Activated CD4-positive, CD25-positive, alpha-beta regulatory T cell treated with anti-CD3 and anti-CD28 coated beads, Interleukin-2, amount 50 U/mL, for 16 hours (primary cell): ENCODE measurements at places on chromosomes 5 and 9.

GRCh38 chr9:94758880-94759279 lies 32.4 kb downstream of the AOPEP start:
- DNase-seq = no peak

GRCh38 chr9:68685770-68686169 lies 19.3 kb upstream of the PIP5K1B start:
- DNase-seq = no peak

- no peak for DNase-seq
These were observed 408.1 kb upstream of the PIK3R1 start for GRCh38 chr5:67807439-67807888.

DNA sequence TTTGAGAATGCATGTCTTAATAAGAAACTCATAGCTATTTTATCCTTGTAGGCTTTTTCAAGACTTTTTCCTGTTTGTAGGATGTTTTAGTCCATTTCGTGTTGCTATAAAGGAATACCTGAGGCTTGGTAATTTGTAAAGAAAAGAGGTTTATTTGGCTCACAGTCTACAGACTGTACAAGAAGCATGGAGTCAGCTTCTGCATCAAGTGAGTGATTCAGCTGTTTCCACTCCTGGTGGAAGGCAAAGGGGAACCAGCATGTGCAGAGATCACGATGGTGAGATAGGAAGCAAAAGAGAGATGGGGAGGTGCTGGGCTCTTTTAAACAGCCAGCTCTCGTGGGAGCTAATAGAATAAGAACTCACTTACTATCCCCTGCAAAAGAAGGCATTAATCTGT lies 177.3 kb downstream of the ALDH1A1 start:
- DNase-seq = no peak

- no peak for DNase-seq
These were observed 153.7 kb upstream of the GRAMD2B start for GRCh38 chr5:126269511-126269910.

- DNase-seq = no peak
These were observed 99.0 kb upstream of the SSBP2 start for GRCh38 chr5:81849770-81850367.

DNA sequence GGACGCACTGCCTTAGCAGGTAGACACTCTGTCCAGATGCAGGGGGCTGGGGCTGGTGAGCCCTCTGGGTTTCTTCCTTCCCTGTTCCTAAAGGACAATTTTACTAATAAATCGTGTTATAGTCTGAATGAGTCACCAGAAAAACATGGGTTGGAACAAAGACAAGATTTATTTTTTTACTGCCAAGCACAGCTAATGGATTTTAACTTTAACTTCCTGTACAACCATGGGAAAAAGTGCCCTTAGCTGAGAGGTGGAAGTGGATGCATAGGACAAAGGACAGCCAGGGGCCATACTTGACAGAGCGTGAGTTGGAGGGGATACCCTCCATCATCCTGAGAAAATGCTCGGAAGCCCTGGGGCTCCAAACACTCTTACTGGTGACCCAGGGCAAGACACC lies 300.7 kb downstream of the MSX2 start:
- no peak for DNase-seq

GRCh38 chr5:71924325-71924724 lies 182.9 kb upstream of the MAP1B start:
- DNase-seq = no peak

GRCh38 chr9:91654527-91654926 lies 230.9 kb upstream of the NFIL3 start:
- DNase-seq = no peak

DNA sequence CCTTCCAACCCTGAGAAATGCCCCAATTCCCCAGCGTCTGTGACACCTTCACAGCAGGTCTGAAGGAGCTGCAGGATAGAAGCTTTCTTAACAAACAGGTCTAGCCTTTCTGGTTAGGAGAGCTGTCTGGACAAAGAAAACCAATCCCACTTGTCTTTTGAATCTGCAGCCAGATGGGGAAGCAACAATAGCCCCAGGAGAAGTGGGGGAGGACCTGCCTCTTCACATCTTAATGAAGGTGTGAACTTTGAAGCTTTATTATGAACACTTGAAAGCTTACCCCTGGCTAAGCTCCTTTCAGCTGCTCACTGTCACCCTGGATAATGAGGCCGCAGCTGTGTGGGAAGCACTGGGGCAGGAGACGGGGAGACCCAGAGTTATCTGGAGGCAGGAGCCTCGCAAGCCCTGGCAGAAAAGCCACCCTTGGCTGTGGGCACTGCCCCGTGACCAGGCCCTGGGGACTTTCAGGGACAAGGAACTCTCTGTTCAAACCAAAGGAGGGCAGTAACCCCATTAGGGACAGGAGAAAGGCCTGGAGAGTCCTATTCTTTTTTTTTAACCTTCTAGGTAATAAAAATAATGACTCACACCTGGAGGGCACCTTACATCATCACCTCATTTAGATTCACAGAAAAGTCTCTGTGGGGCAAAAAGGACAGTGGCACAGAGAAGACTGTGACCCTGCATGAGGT lies 151.8 kb upstream of the RAD23B start:
- DNase-seq = no peak

GRCh38 chr9:108748776-108749175 lies 107.0 kb downstream of the ACTL7B start:
- no peak for DNase-seq

- DNase-seq = no peak
These were observed 291.2 kb downstream of the EPB41L4A start for GRCh38 chr5:112127861-112128260.

DNA sequence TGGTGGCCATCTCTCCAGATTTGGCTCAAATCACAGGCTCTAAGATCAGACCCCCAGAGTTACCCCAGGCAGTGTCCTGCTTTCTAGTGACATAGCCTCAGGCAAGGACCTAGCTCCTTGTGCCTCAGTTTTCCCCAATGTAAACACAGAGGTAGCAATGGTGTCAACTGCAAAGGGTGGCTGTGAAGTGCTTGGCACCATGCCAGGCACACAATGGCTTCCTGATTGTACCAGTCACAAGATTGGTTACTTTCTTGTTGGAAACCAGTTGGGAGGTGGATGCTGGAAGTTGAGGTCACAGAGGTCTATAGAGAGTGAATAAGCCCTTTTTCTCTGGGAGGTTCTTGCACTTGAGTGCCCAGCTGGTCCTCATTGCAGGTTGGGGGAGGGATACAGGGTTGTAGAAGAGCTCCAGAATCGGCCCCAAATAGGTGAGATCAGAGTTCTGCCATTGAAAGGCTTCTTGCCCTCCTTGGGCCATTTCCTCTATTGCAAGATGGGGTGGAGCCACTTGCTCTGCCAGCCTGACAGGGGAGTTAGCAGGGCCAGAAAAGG lies 2.3 kb downstream of the STKLD1 start:
- DNase-seq = no peak

DNA sequence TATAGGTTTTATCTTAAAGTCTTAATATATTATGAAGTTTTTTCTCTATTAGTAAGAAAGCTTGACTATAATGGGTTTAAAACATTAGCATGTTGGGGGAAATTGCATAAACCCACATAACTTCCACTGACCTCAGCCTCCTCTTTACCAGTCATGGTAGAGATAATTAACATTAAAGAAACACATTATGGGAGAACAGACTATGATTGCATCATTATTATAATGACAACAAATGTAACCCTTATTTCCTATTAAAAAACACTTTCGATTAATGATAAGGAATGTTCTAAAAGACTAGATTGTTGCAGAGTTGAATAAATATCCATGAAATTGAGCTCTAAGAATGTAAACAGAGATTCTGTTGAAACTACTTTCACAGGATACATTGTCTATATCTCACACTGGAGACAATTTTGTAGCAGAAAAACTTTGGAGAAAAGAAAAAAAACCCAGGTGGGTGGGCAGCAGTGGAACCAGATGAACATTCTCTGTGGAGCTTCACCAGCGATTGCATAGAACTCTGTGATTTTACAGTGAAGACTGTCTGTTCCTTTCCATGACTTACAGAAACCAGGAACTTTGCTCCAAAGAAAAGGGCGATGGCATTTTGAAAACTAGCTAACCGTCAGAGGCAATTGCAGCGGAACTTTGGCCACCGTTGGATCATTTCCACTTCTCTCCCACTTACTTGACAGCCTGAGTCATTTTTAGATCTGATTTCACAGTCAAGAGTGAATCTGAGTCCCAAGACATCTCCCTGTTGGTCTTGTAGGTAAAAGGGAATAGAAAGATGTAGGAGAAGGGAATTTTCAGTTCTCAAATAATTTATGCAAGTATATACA lies 21.0 kb upstream of the ERAP2 start:
- DNase-seq = no peak

DNA sequence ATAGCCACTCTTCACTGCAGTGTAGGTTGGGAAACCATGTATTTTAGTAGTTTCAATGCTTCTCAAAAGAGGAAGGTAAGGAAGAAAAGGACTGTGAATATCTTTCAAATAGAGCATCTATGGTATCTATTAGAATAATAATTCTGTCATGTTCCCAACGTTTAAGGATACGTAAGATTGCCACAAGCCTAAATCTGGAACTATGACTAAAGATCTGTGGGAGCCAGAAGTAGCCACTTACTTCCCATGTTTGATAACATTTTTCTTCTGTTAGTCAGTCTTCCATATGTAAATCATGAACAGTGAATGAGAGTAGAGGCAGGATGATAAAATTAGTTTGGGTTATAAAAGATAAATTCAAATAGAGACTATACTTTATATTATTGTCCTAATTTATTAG lies 16.3 kb upstream of the MROH2B start:
- DNase-seq = no peak

GRCh38 chr5:42361315-42361688 lies 61.9 kb upstream of the GHR start:
- no peak for DNase-seq

DNA sequence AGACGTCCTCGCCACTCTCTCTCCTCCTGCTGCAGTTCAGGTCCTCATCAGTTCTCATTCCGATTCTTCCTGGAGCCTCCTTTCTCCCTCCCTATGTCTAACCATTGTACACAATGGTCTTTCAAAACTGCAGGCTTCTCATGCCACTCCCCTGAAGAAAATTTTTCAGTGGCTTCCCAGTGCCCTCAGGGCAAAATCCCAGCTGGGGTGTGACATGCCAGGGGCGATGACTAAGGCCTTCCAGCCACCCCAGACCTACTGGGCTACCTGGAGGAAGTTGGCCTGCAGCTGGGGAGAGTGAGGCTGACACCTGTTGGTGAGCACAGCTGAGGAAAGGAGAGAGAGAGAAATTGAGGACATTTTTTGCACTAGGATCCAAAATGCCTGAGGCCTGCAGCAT lies 65.2 kb downstream of the SREK1 start:
- no peak for DNase-seq

GRCh38 chr9:102840335-102840734 lies 154.8 kb upstream of the CYLC2 start:
- no peak for DNase-seq

GRCh38 chr5:164637931-164638521 lies 1132.6 kb downstream of the MAT2B start:
- DNase-seq = no peak

GRCh38 chr5:40813698-40814281 lies 15.6 kb upstream of the PRKAA1 start:
- DNase-seq = no peak

GRCh38 chr5:119385536-119386128 lies 29.8 kb downstream of the TNFAIP8 start:
- no peak for DNase-seq

GRCh38 chr9:136193891-136194279 lies 11.0 kb downstream of the LHX3 start:
- no peak for DNase-seq

GRCh38 chr9:134178768-134179551 lies 14.6 kb upstream of the RNU6ATAC start:
- no peak for DNase-seq

DNA sequence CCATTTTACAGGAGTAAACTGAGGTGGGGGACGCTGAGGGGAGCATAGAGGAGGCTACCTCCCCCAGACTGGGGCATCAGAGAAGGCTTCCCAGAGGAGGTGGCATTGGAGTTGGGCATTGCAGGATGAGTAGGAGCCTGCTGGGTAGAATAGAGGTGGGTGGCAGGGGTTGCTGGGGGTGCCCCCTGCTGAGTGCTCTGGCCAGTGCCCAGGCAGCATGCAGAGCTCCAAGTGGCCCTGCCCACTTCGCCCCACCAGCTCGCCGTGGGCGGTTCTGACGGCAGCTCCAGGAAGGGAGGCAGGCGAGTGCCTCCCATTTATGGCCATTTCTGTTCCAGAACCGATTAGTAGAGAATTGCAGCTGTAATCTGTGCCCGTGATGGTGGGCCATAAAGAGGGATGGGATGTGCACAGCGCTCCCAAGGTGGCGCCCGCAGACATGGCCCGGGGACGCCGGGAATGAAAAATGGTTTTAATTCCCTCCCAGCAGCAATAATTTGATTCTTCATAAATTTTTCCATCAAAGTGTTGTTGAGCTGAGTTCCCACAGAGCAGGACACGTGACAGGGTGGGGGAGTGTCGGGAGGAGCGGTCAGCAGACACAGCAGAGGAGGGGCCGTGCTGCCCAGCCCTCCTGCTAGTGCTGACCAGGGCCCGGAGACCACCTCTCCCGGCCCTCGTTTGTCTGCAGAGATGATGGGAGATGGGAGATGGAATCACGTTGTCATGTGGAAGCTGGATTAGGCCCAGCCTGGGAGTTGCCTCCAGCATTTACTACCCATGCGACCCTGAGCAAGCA lies 75.5 kb downstream of the LMX1B start:
- no peak for DNase-seq

DNA sequence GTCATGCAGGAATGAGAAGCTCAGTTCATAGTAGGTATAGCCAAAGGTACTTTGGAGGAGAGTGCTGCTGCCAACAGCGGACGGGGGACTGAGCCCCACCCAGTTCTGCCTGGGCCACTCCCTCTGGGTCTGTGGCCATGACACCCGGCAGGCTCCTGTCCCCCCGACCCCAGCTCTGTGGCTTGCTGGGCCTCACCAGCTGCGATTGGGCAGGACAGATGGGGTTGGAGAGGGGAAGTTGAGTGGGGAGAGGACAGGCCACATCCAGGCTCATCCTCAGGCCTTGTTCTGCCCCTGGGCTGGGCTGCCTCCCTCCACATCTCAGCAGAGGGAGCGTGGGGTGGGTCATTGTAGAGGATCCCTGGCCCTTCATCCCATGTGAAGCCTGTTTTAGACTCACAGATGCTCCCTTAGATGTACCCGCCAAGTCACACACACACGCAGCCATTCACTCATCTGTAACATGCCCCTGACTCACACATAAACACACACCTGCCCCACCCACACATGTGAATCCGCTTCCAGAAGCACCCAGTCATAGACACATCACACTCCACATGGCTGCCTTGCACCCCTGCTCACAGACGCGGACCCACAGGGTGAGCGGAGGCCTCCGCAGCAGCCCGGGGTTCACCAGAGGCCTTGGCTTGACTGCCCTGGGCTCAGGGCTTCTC lies 48.8 kb downstream of the NTNG2 start:
- DNase-seq = no peak

DNA sequence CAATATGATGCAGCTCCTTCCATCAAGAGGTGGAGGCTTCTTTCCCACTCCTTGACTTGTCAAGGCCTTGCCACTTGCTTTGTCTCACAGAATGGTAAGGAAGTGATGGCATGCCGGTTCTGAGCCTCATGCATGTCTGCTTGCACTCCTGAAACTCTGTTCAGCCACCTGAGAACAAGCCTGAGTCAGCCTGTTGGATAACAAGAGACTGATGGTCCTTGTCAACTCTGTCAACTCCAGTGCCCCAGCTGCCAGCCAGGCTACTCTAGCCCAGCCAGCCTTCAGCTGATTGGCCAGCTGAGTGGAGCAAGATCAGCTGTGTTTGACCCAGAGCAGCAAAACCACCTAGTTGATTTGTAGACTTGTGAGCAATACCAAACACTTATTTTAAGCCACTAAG lies 4.4 kb upstream of the TENT4A start:
- DNase-seq = no peak

- no peak for DNase-seq
These were observed 265.8 kb downstream of the MLLT3 start for GRCh38 chr9:20356403-20357036.
